ENCODE measurements at places on chromosomes 1 and 21.
A peak's percentile ranks its signal among the peaks of the same experiment; 100 is the strongest.

DNA sequence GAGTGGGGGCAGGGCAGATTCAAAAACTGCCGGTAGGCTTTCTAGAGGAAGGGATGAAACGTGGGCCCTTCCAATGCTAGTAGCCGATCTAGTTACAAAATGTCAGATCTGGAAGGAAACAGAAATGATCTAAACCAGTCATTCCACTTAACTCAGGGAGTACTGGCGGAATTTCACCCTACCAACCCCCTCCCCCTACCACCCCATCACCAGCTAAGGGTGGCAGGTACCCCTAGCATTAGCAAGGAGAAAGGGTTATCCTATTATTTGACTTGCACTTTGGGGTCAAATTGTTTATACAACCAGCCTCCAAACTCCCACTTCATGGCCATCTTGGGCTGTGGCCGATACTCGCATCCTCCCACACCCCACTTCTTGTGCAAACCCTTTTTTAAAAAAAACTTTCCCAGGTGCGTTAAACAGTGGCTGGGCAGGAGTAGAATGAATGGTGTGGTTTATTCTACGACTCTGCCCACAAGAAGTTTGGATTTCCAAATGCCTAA, 644 bp upstream of the MRPL24 start:
- peak; percentile 59 for DNase-seq

GRCh38 chr1:111214884-111215283, 12.6 kb upstream of the CHI3L2 start:
- DNase-seq: peak; percentile 68

GRCh38 chr1:29653034-29653810, 416.9 kb downstream of the PTPRU start:
- DNase-seq: no peak

- no peak for DNase-seq
These were observed 1061.4 kb downstream of the MRPL39 start for GRCh38 chr21:24545807-24546361.

- DNase-seq: no peak
These were observed 85.1 kb downstream of the PCSK9 start for GRCh38 chr1:55124470-55124869.

GRCh38 chr1:203103216-203103615, 17.4 kb upstream of the MYOG start:
- no peak for DNase-seq

- no peak for DNase-seq
These were observed 35.2 kb upstream of the ZNF326 start for GRCh38 chr1:89959719-89960118.

GRCh38 chr1:208335371-208336136, 91.4 kb upstream of the PLXNA2 start:
- no peak for DNase-seq

- DNase-seq: no peak
These were observed 28.3 kb upstream of the VPS13D start for GRCh38 chr1:12201352-12202189.

DNA sequence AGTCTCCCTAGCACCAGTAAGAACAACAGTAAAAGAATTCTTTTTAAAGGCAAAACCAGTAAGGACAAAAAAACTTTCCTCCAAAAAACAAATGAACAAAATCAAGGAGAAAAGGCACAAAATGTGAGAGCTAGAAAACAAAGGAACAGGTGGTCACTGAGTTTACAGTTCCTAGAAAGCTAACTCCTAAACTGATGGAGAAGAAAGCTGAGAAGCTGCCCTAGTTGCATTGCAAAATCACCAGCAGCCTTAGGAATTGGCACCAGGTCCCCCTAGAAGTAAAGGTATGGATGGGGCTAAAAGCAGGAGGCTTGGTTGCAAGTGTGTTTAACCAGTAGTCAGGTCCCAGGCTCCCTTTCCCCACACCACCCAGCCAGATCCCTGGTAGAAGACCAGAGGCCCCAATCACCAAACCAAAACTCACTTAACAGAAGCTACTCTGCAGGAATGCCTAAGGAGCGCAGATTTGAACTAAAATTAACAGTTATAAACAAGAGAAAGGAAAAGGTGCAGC, 47.6 kb downstream of the RAB3GAP2 start:
- DNase-seq: no peak

- DNase-seq: no peak
These were observed 11.0 kb upstream of the TNFRSF8 start for GRCh38 chr1:12052008-12052573.

- DNase-seq: no peak
These were observed 7.4 kb downstream of the H3-3A start for GRCh38 chr1:226069811-226070489.

GRCh38 chr1:33615546-33615945, 143.1 kb downstream of the ZSCAN20 start:
- no peak for DNase-seq

DNA sequence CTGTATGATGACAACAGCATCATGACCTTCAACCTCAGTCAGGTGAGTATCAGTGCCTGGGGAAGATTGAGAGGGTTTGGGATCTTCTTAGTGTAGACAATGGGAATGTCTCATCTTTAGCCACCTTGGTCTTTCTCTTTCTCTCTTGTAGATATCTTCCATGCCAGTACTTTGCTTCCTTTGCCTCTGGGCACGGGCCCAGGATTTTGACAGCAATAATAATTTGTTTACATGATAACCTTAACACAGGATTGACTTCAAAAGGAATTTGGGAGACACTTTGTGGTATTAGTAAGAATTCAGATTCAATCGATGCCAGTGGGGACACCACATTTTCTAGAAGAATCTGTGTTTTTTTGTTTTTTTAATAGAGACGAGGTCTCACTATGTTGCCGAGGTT, 12.1 kb upstream of the PIGV start:
- no peak for DNase-seq

DNA sequence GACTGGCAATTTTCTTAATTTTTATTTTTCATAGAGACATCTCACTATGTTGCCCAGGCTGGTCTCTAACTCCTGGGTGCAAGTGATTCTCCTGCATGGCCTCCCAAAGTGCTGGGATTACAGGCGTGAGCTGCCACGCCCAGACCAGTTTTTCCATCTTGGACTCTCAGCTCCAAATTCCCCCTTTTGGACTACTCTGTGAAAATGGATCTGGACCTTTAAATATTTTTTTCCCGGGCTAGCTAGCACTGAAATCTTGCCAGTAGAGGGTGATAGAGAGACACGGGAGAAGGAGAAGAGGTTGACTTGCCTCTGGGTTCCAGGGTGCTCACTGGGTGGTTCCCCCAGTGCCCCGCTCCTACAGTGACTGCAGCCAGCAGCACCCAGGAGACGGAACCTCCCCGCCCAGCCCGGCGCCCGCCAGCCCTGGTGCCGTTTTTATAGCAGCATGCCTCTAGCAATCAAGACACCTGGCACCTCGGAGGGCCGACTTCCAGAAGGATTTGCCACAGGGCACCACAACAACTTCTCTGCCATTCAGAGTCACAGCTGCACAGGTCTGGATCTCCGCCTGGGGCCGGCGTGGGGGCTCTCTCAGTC, 34.7 kb upstream of the SCCPDH start:
- DNase-seq: peak; percentile 43

- no peak for DNase-seq
These were observed 53.8 kb downstream of the PLPP3 start for GRCh38 chr1:56525489-56526041.

DNA sequence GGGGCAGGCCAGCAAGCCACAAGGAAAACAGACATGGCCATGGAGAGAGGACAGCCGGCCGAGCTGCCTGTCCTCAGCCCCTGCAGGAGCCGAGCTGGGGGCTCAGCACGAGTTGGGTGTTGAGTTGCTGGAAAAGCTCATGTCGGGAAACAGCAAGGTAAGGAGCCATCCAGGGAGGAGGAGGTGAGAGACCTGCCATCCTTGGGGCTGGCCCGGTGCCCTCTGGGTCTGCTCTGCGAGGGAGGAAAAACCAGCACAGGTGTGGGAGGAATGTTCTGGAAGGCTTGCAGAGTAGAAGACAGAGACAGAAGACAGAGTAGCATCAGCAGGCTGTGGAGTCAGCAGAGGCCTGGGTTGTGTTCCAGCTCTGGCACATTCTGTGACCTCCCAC, 548.8 kb downstream of the PTPRU start:
- DNase-seq: no peak

DNA sequence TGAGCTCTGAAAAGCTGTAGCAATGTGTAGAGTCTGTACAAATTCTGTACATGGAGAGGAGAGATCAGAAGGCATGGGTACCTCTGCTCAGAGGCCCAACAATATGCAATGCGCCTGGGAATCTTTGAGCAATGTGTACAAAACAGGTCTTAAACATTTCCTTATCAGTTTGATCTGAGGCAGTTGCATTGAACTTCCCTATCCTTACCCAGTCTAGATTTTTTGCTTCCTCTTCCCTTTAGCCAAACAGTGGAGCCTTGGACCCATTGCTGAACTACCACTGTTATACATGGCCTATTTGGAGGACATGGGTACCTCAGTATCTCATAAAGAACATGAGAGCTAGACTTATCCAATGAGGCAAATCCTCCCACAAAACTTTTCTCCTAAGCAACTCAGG, 12.6 kb upstream of the MNDA start:
- DNase-seq: no peak

DNA sequence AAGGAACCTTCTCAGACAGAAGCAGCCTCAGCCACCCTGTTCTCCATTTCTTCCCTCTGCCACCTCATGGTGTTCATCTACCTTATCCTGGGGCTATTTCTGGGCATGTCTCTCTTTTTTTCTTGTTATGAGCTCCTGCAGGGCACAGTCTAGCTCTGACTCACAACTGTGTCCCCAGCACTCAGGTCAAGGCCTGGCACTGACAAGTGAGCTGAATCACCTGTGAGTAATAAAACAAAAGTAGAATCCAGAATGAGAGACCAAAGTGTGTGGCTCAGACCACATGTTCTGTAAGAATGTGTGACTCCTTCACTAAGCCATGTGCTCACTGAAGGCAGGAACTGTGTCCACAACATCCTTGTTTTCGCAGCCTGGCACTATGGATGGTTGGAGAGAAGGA, 23.2 kb downstream of the C1orf94 start:
- DNase-seq: no peak

- DNase-seq: no peak
These were observed 55.3 kb downstream of the LGR6 start for GRCh38 chr1:202248861-202249260.

- peak; percentile 34 for DNase-seq
These were observed 6.3 kb downstream of the CD2 start for GRCh38 chr1:116760487-116760886.

GRCh38 chr21:39863111-39863510, 4.1 kb upstream of the PCP4 start:
- no peak for DNase-seq

- no peak for DNase-seq
These were observed 5.4 kb downstream of the HMGN2 start for GRCh38 chr1:26477446-26478152.

- no peak for DNase-seq
These were observed 104.8 kb downstream of the HLX start for GRCh38 chr1:220983877-220984635.

GRCh38 chr1:185886671-185887070, 152.5 kb downstream of the HMCN1 start:
- DNase-seq: no peak

GRCh38 chr1:243421784-243422183, 165.9 kb downstream of the SDCCAG8 start:
- DNase-seq: peak; percentile 49

DNA sequence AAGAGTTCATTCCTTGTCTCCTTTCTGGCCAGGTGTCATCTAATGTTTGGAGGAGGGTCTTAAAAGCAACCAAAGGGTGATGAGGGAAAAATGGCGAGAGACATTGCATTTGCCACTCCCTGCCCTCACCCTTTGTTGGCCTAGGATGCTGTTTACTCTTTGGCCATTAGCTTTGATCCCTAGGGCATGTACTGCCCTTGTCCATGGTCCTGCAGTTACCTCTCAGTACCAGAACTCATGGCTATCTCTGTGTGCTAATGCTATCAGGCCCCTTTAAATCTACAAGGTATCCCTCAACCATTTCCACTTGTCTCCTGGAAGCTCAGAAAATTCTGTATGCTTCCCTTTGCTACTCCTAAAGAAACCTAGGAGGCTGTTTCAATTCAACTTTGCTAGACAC, 424.8 kb upstream of the PLXNA2 start:
- no peak for DNase-seq

GRCh38 chr21:46603228-46603627, 1.7 kb downstream of the S100B start:
- no peak for DNase-seq

DNA sequence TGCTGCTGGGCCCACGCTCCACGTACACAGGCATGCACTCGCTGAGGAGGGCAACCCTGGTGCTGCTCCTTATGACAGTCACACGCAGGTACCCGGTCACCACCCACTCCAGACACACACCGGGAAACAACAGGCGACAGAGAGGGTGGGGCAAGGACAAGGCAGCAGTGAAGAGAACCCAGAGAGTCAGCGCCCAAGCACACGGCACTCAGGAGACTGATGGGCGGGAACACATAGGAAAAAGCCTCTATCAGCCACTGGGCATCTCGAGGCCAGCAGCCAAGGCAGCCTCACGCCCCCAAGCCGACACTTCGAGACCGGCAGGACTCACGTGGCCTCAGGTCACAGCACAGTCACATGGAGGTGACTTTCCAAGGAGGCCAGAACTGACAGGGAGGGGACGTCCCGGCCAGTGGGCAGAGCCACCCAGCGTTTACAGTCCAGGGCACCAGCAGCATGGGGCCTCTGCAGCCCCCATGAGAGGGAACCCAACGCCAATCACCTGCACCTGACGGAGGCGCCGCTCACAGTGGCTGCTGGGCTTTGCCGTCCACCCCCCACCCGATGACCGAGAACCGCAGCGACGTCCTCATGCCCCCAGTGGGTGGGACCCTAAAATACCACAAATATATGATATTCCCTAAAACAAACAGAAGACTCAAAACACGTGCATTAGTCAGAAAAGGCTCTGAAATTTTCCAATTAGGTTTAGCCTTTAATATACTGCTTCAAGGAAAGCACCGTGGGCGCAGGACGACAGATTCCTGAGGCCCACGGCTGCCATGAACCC, 19.7 kb downstream of the PTTG1IP start:
- no peak for DNase-seq

DNA sequence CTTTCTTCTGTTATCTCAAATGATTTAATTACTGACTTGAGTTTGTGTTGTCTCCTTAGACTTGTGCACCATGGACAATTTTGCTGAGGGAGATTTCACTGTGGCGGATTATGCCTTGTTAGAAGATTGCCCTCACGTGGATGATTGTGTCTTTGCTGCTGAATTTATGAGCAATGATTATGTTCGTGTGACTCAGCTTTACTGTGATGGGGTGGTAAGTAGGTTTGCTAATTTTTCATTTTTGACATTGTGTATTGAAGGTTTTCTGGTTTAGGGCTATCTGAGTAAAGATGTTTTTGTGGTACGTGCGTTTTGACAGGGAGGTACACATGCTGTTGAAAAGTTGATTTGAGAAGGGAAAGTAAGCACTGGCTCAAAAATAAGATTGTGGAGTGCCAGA, 14.1 kb downstream of the TTC3 start:
- no peak for DNase-seq

GRCh38 chr1:190147616-190148015, 330.0 kb downstream of the BRINP3 start:
- DNase-seq: no peak

DNA sequence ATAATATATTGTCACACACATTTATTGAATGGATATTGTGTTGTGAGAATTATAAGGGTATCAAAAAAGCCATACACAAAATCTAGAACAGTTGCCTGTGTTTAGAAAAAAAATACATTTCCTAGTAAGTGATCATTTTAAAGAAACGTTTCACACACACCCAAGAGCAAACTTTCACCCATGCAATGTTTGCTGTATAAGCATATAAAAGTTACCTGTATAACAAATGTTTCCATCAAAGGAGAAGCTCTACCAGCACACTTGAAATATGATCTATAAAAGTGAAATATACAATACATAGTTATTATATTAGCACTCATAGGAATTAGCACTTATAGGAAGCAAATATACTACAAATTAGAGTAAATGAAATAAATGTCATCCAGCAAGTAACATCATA, 1098.1 kb downstream of the NCAM2 start:
- no peak for DNase-seq
